ENCODE measurements at places on chromosomes 3 and 15.

GRCh38 chr3:60979461-60980341, 271.6 kb downstream of the FHIT start:
- DNase-seq, result no peak

DNA sequence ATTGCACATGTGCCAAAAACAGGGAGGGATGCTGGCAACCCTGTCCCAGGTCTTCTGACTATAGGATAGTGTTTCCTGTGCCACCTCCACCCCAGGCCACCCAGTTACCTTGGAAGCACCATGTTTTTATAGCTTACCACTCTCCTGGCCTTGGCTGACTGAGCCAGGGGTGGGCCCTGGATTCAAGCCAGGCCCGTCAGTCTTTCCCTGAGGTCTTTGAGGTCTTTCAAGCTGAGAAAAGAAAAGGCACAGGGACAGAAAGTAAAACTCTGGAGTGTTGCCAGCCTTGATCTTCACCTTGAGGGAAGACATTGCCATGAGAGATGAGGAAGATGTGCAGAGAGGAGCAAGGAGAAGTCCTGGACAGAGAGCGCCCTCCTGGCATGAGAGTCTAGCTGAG, 46.3 kb downstream of the SYNM start:
- DNase-seq, result peak; percentile 68

DNA sequence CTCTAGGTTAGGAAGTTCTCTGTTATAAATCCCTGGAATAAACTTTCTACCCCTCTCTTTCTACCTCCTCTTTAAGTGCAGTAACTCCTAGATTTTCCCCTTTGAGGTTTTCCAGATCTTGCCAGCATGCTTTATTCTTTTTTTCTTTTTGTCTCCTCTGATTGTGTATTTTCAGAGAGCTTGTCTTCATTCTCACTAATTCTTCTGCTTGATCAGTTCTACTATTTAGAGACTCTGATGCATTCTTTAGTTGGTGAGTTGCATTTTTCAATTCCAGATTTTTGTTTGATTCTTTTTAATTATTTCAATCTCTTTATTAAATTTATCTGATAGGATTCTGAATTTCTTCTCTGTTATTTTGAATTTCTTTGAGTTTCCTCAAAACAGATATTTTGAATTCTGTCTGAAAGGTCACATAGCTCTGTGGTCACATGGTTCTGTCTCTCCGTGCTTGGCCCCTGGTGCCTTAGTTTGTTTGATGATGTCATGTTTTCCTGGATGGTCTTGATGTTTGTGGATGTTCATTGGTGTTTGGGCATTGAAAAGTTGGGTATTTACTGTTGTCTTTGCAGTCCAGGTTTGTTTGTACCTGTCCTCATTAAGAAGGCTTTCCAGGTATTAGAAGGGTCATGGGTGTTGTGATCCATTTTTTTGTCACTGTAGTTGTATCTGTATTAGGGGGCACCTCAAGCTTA, 89.2 kb downstream of the BBX start:
- no peak for DNase-seq

DNA sequence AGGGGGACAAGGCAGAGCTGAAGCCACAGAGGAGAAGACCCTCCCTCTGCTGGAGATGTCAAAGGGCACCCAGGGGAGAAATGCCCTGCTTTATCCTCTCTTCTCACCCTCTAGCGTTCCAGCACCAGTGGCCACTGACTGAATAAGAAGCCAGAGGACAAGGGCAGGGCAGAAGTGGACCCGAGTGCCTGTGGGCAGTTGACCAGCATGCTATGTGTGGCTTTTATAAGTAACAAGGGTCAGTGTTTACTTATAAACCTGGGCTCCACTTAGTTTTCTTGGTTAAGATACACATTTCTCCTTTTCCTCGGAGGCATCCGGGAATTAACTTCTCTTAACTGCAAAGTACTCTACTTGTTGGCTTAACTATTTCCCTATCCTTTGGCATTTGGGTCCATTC, 13.3 kb upstream of the HDAC11 start:
- DNase-seq, result no peak

GRCh38 chr15:53811530-53811929, 52.1 kb upstream of the WDR72 start:
- DNase-seq, result no peak

- DNase-seq, result no peak
Measured at GRCh38 chr3:153553605-153553945, 391.5 kb downstream of the RAP2B start.

- no peak for DNase-seq
Measured at GRCh38 chr15:40310001-40310959, 2.5 kb upstream of the PLCB2 start.

- DNase-seq, result no peak
Measured at GRCh38 chr3:72310419-72311380, 525.8 kb upstream of the PROK2 start.

Data from lower leg skin (tissue), 4 donors.